HEK293T (cell line): ENCODE measurements at places on chromosomes 11 and 22.
A peak's percentile ranks its signal among the peaks of the same experiment; 100 is the strongest.

GRCh38 chr22:32023251-32023827, 19.7 kb upstream of the SLC5A1 start:
- no peak for DNase-seq

DNA sequence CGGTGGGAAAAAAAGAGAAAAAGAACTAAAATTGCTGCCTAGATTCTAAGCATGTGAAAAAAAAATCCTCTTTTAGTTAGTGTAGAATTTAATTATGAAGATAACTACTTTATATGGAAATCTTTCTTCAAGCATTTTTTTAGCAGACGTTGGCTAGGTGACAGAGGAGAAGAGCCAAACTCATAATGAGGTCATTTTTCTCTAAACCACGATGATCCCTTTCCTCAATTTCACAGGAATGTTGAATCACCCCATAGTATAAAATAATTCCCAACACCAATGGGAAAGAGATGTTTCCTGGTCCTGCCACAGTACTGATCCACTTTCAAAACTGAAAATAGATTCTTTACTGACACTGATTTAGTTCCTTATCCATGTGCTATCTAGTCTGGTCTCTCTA, 319.8 kb downstream of the DLG2 start:
- DNase-seq, result no peak

- no peak for DNase-seq
Observed at GRCh38 chr22:37657590-37658132, 862 bp upstream of the PDXP start.

DNA sequence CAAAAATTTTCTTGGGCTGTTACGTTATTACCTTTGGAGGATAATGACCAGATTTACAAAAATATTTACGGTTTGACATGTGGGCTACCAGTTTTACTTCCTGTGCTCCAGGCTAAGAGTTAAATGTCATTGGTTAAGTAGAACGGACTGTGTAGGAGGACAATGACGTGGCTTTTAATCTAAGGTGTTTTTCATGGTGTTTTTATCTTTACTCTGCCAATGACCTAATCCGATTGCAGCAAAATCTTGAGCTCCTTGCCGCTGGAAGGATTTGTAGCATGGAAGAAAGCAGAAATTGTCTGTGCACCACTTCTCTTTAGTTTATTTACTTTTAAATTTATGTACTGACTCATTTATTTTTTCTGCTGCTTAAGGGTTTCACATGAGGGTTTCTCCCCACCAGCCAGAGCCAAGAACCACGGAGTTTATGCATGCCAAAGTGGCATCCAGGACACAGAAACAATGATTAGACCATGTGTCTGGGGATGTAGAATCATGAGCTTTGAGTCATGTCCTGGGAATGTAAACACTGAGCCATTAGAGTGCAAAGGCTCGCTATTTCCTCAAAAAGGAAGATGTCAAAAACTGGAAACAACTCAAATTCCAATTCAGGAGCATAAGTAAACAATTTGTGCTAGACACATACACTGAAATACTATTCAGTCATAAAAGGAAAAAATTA, 1.9 kb upstream of the CARD16 start:
- DNase-seq, result no peak

GRCh38 chr22:28742562-28742962, 723 bp downstream of the HSCB start:
- DNase-seq, result no peak

DNA sequence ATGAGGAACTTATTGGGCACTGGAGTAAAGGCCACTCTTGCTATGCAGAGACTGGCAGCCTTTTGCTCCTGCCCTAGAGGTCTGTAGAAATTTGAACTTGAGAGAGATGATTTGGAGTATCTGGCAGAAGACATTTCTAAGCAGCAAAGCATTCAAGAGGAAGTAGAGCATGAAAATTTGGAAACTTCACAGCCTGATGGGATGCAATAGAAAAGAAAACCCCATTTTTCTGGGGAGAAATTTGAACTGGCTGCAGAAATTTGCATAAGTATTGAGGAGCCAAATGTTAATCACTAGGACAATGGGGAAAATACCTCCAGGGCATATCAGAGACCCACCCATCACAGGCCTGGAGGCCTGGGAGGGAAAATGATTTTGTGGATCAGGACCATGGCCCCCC, 29.9 kb upstream of the CD44 start:
- no peak for DNase-seq

GRCh38 chr22:50624347-50625130, 3.4 kb downstream of the ARSA start:
- no peak for DNase-seq

DNA sequence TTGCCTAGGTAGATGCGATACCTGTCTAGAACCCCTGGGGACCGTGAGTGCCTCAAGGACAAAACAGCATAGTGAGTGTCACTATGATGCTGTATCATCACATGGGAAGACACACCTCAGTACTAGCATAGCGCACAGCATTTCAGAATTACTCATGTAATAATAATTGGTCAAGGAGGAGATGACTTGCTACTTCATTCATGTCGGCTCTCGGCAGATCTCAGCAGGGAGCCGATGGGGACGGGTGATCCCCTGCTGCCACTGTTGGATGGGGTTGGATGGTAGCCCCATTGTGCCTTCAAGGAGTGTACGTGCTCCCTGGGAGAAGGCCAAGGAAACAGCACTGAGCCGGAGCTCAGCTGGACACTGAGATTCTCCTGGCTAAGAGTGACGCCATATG, 186.9 kb downstream of the EFCAB6 start:
- DNase-seq, result no peak

- no peak for DNase-seq
Observed at GRCh38 chr11:66272596-66272995, 4.2 kb downstream of the RAB1B start.

DNA sequence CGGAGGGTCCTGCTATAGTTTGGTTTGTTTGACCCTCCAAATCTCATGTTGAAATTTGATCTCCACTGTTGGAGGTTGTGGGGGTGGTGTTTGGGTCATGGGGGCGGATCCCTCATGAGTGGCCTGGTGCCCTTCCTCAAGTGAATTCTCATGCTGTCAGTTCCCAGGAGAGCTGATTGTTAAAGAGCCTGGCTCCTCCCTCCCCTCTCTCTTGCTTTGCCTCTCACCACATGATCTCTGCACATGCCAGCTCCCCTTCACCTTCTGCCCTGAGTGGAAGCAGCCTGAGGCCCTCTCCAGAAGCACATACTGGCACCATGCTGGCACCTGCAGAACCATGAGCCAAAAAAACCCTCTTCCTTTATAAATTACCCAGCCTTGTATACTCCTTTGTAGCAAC, 7.1 kb downstream of the TSPAN18 start:
- DNase-seq, result no peak

GRCh38 chr11:72314600-72315392, 70.8 kb upstream of the PHOX2A start:
- DNase-seq, result no peak

DNA sequence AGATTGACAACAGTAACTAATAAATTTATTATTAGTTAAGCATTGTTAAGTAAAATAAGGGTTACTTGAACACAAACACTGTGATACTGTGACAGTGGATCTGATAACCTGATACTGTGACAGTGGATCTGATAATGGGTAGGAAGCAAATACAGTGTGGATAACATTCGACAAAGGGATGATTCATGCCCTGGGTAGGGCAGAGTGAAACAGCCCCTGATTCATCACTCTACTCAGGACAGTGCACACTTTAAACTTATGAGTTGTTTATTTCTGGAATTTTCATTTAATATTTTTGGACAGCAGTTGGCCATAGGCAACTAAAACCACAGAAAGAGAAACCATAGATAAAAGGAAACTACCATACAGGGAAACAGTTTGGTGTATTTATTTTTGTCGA, 60.8 kb upstream of the CTSC start:
- DNase-seq, result no peak

DNA sequence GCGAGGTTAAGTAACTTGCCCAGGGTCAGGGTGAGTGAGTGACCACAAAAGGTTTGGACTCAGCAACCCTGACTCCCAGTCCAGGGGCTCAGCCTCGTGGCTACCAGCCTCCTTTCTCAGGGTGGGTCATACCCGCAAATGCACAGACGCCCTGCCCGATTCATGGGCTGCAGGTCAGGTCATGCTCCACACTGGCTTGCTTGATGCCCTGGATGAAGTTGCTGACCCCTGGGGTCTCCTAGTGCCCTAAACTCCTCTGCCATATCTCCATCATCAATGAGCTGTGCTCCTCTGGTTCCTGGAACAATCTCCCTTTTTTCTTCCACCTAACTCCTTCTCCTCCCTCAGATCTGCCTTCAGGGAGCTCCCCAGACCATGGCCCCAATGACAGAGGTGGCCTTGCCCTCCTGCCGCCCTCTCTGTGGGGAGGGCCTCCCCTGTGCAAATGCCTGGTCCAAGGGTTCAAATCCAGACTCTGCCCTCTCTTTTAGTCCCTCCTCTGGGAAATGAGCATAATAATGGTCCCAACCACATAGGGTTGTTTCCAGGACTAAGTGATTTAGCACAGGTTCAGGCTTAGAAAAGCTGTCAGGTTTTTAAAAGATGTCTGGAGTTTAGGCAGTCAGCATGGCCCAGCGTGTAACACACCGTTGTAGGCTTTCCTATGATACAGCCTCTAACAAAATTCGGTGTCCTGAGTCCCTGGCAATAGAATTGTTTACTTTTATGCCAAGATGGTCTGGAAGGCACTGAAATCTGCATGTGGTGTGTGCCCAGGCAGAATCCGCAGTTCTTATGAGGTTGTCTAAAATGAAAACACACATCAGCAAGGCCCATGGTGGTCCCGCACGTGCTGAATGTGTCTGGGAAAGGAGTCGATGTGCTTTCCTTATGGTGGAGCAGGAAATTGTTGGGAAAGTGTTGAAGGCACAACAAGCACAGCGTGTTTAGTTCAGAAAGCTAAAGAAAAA, 63.6 kb downstream of the CD82 start:
- no peak for DNase-seq

DNA sequence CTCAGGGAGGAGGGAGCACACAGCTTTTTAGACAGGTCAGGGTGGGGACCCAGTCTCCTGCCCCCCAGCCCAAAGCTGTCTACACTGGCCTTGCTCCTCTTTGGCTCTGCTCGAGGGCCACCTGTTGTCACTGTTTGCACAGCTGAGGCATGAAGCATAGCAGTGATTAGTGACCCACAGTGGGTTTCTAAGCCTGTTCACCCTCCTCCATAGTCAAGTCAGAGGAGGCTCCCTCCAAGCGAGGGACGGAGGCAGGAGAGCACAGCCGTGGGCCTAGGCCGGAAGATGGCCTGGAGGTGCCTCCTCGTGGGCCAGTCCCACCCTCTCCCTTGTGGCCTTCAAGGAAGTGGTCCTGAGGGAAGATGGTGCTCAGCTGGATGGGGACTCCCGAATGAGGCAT, 241.1 kb downstream of the GRIK4 start:
- DNase-seq, result peak; percentile 4

- no peak for DNase-seq
Observed at GRCh38 chr22:47848184-47848920, 1085.9 kb downstream of the TBC1D22A start.

GRCh38 chr11:132222345-132222744, 851.9 kb downstream of the NTM start:
- no peak for DNase-seq

DNA sequence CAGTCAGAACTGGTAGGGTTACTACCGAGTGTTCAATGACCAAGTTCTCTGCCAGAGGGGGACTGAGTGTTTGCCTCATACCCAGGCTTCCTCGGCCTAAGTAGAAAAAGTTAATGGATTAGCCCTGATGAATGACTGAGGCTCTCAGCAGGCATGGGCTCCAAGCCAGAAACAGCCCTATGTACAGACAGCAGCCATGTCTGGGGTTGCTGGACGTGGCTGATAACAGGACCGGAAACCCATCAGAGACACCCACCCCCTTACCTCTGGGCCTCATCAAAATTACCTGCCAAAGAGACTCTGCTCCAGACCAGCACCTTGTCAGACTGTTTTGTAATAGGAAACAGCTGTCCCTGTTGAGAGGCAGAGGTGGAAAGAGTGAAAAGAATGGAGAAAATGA, 351.4 kb downstream of the ETS1 start:
- DNase-seq, result no peak

DNA sequence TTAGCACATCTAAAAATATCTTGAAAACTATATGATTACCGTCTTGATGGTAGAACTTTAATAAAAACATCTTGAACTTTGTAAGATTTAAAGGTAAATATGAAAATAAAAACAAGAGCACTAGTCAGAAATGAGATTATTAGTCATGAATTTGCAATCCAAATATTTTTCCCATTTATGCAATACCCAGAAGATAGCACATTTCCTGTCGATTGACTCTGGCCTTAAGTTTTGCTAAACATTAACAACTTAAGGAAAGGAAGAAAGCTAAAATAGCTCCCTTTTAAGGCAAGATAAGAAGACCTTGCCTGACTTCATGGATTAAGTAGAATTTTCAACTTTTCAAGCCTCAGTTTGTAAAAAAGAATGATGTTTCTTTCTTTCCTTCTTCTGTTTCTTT, 1374.7 kb upstream of the RAG2 start:
- DNase-seq, result no peak

DNA sequence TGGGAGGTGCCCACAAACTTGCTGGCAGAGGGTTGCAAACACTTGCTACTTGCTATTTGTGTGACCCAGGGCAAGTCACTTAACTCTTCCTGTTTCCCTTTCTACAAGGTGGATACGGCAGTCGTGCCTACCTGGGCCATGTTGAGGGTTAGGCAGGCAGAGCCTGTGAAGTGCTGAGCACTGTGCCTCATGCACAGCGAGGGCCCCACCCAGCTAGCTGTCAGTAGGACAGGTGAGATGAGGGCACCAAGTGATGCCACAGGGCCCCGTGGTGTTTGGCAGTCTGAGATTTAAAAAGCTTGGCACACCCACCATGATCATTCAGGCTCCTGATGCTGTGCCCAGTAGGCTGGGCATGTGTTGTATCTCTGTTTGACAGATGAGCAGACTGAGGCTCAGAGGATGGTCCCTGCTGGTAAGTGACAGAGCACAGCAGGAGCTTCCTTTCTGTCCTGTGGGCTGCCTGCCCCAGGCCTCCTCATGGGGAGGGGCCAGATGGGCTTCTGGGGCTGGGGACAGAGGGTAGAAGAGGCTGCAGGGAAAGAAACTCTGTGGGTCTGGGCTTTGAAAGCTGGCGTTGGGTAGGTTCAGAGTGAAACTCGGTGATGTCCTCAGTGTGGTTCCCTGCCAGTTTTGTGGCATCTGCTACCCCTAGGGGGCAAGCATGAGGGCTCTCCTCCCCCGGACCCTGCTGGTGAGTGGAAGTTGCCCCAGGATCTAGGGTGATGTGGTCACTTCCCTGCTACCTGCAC, 59.3 kb downstream of the TSPAN18 start:
- DNase-seq, result peak; percentile 28

- DNase-seq, result peak; percentile 25
Observed at GRCh38 chr11:26715133-26715532, 6.7 kb downstream of the SLC5A12 start.
